ENCODE measurements at places on chromosomes 2 and 18.

- DNase-seq: no peak
Measured at GRCh38 chr18:70107091-70107490, 98.4 kb downstream of the RTTN start.

- no peak for DNase-seq
Measured at GRCh38 chr2:37342591-37343220, 1.7 kb upstream of the QPCT start.

DNA sequence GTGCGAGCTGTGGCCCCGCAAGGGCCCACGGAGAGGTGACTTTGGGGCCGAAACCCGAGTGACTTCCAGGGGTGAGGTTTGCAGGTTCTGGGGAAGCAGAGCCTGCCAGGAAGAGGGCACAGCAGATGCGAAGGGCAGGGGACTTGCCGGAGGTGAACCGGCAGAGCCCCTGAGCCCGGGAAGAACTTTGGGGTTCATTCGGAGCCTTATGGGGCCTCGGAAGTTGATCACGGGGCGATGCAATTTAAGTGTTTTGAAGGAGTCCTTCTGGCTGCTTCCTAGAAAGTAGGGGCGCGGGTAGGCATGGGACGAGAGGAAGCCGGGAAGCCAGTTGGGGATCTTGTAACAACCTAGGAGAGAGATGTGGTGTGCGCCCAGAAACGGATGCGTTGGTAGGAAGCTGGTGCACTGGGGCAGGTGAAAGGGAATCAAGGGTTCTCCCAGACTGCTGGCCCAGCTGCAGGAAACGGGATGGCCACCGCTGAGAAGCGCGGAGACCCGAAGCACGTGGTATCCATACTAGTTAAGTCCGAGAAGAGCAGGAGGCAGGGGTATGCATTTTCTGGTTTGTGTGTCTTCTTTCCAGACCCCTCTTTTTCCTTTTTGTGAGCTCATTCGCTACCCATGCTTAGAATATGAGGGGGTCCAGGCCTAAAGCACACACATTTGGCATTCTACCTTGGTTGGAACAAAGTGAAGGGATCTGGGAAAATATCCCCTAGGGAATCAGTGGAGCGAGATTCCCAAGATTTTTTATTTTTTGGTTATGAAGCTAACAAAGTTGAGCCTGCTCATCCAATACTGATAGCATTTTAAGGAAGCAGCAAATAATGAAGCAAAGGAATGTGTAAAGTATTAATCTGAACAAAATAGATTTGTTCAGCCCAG, 758 bp downstream of the SCLY start:
- peak; percentile 74 for DNase-seq

- DNase-seq: no peak
Measured at GRCh38 chr2:127685410-127686080, 10.2 kb upstream of the LIMS2 start.

DNA sequence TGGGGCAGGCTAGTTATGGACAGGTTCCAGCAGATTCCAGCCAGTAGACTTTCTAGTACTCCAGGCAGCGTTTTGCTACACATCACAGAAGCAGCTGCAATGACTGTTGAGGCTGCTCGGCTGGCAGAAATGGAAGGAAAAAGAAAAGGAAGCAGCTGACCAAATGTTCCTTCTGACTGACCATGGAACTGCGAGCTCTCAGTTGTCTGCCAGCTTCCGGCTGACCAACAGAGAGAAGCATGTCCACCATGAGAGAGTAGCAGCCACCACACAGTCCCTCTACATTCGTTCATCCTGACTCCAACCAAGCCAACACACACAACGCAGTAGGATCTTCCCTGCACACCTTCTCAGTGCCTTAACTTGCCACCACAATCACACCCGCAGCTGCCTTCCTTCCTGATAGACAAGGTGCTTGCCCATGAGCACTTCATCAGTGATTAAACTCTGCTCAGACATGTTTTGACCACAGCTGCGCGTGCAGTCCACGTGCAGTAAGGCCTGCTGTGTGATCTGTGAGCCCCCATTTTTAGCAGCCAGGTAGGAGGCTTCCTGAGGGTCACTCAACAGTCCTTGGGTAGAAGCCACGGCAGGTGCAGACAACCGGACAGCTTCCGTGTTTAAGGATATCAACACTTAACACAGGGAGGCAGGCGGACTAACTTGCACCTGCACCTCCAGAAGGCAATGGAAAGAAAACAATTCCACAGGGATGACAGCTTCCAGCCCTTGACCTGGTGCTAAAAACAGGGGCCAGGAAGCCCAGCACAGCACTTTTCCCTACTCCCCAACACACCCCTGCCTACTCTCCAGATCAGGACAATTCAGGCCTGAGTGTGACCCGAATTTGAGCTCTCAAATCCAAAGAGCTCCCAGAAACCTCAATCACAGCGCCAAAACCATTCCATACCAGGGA, 996 bp downstream of the TGFBRAP1 start:
- DNase-seq: peak; percentile 55

DNA sequence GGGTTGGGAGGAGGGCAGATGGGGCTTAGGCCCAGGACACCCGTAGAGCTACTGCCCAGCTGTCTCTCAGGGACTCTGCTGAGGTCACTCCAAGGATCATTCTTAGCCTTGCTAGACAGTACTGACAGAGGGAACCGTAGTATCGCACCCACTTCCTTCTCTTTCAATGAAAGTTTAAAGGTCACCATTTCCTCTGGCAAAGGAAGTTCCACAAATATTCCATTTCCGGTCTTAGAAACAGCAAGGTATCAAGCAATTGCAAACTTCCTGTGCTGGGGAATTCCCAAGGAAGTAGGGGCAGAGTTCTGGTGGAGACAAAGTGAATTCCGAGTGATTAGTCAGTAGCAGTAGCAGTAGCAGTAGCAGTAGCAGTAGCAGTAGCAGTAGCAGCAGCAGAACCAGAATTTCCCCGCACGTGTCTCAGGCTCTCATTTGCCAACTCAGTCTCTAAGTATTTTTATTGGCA, 24.7 kb downstream of the IL1B start:
- peak; percentile 98 for DNase-seq

GRCh38 chr18:45324495-45325113, 290.7 kb upstream of the SLC14A2 start:
- DNase-seq: no peak

DNA sequence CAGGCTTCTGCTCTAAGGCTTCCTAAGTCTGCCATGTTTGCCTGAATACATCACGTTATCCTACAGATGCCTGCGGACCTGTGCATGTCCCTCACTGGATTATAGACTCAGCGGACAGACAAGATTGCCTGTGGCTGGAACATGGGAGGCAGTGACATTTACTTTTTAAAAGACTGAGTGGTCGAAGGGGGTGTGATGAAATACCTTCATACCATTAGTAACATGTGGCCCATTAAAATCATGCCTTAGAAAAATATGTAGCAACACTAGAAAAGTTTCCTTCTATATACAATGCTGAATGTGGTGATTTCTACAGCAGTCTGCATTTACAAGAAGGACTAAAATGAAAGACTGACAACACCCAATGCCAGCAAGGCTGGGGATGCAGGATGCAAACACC, 154.4 kb downstream of the ASB1 start:
- DNase-seq: no peak

GRCh38 chr18:32175265-32175664, 14.6 kb upstream of the MEP1B start:
- no peak for DNase-seq

- no peak for DNase-seq
Measured at GRCh38 chr18:79389689-79390088, 6.0 kb upstream of the NFATC1 start.

DNA sequence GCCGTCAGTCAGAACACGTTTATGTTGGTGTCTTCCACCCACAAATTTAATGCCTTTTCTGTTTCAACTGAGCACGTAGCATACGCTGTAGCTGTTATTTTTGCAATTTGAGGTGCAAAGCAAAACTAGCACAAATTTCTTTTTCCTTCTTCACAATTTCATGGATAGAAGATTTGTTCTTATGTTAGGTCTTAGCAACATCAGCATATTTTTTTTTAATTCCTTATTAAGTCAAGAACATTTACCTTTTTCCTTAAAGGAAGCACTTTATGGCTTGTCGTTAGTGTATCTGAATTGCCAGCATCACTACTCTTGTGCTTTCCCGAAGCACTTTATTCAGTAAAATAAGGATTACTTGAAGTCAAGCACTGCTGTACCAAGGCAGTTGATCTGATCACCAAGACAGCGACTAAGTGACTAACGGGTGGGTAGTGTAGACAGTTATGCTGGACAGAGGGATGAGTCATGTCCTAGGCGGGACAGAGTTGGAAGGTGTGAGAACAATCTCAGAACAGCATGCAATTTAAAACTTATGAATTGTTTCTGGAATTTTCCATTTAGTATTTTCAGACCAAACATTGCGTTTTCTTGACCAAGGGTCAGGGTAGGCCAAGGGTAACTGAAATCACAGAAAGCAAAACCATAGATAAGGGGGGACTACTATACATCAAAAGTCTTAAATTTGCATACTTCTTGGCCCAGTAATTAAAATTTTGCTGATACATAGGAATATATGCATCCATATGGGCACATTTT, 13.3 kb downstream of the BABAM2 start:
- peak; percentile 81 for DNase-seq

GRCh38 chr18:32362484-32362883, 108.2 kb downstream of the GAREM1 start:
- DNase-seq: no peak

GRCh38 chr18:44130376-44130942, 550.2 kb upstream of the SETBP1 start:
- peak; percentile 3 for DNase-seq

- no peak for DNase-seq
Measured at GRCh38 chr2:45575881-45576280, 35.2 kb downstream of the SRBD1 start.

- DNase-seq: no peak
Measured at GRCh38 chr2:128396946-128397345, 78.3 kb upstream of the HS6ST1 start.

GRCh38 chr2:239431536-239431935, 30.7 kb upstream of the HDAC4 start:
- no peak for DNase-seq

- peak; percentile 43 for DNase-seq
Measured at GRCh38 chr2:23425885-23426262, 40.9 kb downstream of the KLHL29 start.

- no peak for DNase-seq
Measured at GRCh38 chr2:46634905-46635304, 155.5 kb downstream of the TMEM247 start.

DNA sequence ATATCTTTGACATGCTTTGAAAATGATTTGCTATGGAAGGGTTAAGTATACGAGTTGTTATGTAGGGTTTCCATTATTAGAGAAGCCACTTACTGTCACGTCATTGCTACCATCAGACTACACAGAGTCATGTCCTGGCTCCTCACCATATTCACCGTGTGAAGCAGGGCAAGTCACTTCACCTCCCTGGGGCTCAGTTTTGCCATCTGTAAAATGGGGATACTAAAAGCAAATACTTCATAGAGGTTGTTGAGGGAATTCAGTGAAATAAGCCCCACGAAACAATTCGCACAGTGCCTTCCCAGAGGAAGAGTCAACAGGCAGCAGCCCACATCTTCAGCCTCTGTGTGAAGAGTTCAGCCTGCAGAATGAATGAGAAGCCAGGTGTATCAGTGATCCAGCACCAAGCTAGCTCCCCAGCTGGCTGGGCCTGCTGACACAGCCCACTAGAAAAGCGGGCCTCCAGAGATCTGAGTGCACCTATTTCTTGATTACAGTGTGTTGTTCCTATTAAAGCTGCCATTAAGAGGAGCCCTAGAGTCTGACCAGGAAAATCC, 3.4 kb downstream of the DIPK1C start:
- DNase-seq: no peak

GRCh38 chr2:233811087-233811486, 33.0 kb downstream of the MROH2A start:
- no peak for DNase-seq

DNA sequence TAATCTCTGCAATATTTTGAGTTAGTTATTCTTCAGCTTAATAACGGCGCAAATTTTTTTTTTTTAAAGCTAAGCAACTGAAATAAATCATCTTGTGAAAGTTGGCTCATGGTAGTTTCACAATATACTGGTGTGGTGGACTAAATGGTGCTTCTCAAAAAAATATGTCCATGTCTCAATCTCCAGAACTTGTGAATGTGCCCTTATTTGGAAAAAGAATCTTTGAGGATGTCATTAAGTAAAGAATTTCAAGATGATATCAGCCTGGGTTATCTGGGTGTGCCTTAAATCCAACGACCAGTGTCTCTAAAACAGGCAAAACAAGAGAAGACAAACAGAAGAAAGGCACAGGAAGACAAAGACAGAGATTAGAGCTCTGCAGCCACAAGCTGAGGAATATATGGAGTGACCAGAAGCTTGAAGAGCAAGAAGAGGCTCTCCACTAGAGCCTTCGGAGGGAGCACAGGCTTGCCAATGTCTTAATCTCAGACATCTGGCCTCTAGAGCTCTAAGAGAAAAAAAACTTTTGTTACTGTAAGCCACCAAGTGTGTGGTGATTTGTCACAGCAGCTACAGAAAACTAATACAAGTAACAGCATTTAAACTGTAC, 71.4 kb downstream of the HNMT start:
- DNase-seq: no peak

GRCh38 chr2:170088776-170089175, 89.2 kb upstream of the MYO3B start:
- no peak for DNase-seq

DNA sequence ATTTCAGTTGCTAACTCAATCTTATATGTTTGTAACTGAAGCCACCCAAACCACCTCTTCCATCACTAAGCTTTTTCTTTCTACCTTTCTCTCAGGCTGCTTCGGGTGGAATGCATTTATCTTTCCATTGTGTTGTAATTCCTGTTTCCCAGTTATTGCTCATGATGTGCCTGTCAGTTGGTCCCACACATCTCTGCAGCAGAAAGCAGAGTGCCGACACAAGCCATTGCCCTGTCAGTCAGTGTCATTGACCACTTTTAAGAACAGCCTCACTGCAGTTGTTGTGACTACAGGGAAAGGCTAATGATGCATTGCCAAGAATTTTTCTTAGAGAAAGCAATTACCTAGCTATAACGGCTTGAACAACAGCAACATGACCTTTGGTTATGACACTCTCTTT, 24.8 kb upstream of the KCNJ3 start:
- no peak for DNase-seq

- peak; percentile 86 for DNase-seq
Measured at GRCh38 chr2:47867205-47867604, 39.1 kb downstream of the FBXO11 start.

- DNase-seq: peak; percentile 63
Measured at GRCh38 chr2:71889759-71890684, 257.6 kb downstream of the CYP26B1 start.

DNA sequence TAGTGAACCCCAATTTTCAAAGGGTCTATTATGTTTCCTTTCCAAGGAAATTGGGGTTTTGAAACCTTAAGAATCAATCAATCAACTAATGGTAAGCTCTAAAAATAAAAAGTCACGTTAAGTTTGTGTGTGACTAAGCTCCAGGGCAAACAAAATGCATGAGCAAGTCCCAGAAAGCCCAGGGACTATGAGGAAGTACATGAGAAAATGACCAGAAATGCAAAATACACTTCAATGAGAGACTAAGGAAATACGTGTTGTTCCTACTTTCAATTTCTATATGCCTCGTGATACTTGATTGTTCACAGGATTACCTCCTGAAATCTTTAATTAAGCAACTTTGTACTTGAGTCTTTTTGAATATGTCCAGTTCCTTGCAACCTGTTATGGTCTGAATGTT, 684.4 kb upstream of the SYT4 start:
- DNase-seq: no peak

GRCh38 chr2:129301431-129301913, 678.0 kb upstream of the RAB6C start:
- DNase-seq: no peak

Data from ELR (cell line).